ENCODE measurements at places on chromosomes 5 and 9. TPM values are rescaled to one million over a fixed set of nuclear protein-coding genes. Genes with fewer than 3 reads are reported as not detected.

DNA sequence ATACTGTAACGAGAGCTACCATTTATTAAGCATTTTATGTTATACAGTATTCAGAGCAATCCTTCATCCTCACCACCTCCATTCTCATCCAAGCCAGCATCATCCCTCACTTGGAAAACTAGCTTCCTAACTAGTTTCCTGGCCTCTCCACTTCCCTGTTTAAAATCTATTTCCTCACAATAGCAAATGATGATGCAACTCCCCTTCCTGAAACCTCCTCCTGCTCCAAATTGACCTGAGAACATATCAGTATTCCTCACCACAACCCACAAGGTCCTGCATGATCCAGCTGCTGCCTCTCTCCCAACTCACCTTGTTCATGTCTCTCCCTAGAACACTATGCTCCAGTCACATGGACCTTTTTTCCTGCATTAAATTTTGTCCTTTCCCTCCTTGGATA, 4.3 kb upstream of the SLC36A2 start:
- no peak for DNase-seq
- no peaks in the 10 kb centered on the region for H3K4me1 ChIP-seq
- H3K27ac ChIP-seq, result no peak overlapping the region
- no peaks in the 10 kb centered on the region for H3K27me3 ChIP-seq
- H3K36me3 ChIP-seq, result no peaks in the 10 kb centered on the region
- H3K4me3 ChIP-seq, result no peak overlapping the region

DNA sequence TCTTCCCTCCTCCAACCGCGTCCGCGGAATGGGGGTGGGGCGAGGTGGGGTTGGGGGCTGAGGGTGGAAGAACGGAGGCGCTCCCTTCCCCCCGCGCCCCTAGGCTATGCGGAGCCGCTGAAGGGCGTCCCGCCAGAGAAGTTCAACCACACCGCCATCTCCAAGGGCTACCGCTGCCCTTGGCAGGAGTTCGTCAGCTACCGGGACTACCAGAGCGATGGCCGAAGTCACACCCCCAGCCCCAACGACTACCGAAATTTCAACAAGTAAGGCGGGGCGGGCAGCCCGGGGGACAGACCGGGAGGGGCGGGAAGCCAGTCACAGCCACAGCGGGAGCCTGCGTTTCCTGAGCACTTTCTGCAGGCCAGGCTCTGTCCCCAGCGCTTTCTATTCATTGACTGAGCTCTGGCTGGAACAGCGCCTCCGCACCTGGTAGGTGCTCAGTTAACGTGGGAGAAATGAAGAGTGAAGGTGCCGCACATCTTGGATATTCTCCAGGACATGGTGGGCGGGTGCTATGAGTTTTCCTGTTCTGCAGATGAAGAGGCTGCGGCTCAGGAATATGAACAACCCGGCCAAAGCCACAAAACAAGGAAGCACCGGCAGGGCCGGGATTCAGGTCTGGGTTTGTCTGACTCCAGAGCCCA, 11.3 kb downstream of the MYOZ3 start:
- DNase-seq, result peak; percentile 55
- no peaks in the 10 kb centered on the region for H3K36me3 ChIP-seq
- no peaks in the 10 kb centered on the region for H3K4me1 ChIP-seq
- peak overlapping the region; percentile 43 for H3K4me3 ChIP-seq
- H3K27me3 ChIP-seq, result no peaks in the 10 kb centered on the region

GRCh38 chr9:7376833-7377232, 422.7 kb downstream of the DMAC1 start:
- no peaks in the 10 kb centered on the region for H3K27me3 ChIP-seq
- no peak overlapping the region for H3K27ac ChIP-seq
- H3K4me3 ChIP-seq, result no peak overlapping the region
- H3K36me3 ChIP-seq, result no peaks in the 10 kb centered on the region
- no peak for DNase-seq

DNA sequence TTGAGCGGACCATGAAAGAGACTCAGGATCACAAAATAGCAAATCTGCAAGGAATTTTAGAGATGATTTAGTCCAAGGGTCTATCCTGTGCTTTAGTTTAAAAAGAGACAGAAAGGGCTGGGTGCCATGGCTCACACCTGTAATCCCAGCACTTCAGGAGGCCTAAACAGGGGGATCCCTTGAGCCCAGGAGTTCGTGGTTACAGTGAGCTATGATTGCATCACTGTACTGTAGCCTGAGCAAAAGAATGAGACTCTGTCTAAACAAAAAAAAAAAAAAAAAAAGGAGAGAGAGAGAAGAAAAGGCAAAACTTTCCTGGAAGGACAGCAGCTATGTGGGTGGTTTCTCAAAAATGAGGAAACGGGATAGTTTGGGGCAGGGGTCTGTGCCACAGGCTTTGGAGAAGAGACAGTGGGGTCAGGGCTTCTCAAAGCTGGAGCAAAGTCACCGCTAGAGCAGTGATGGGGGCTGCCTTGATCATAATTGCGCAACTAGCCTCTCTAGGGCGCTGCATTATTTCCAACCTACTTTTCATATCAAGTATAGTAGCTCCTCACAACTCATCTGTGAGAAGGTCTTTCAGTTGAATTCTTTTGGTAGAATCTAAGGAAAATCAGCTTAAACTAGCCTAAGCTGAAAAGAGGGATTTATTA, 8.5 kb upstream of the ANKH start:
- H3K4me3 ChIP-seq, result no peak overlapping the region
- no peaks in the 10 kb centered on the region for H3K4me1 ChIP-seq
- DNase-seq, result no peak
- H3K27me3 ChIP-seq, result no peaks in the 10 kb centered on the region
- no peaks in the 10 kb centered on the region for H3K36me3 ChIP-seq
- no peak overlapping the region for H3K27ac ChIP-seq

GRCh38 chr9:79264041-79264440, 307.7 kb upstream of the TLE4 start:
- H3K4me1 ChIP-seq, result no peaks in the 10 kb centered on the region
- H3K27ac ChIP-seq, result no peak overlapping the region
- DNase-seq, result peak; percentile 31
- no peaks in the 10 kb centered on the region for H3K36me3 ChIP-seq

- H3K36me3 ChIP-seq, result no peaks in the 10 kb centered on the region
- no peak overlapping the region for H3K27ac ChIP-seq
- H3K4me3 ChIP-seq, result no peak overlapping the region
- H3K27me3 ChIP-seq, result no peaks in the 10 kb centered on the region
- no peaks in the 10 kb centered on the region for H3K4me1 ChIP-seq
- DNase-seq, result no peak
These were observed 125.1 kb downstream of the NPR3 start for GRCh38 chr5:32836176-32836575.

Gene SOX30
- not detected for total RNA-seq

- no peaks in the 10 kb centered on the region for H3K4me1 ChIP-seq
- H3K27me3 ChIP-seq, result peaks cover 8% of the 10 kb centered on the region
- H3K27ac ChIP-seq, result no peak overlapping the region
- no peaks in the 10 kb centered on the region for H3K36me3 ChIP-seq
- no peak overlapping the region for H3K4me3 ChIP-seq
- no peak for DNase-seq
These were observed 2.4 kb downstream of the MAP1B start for GRCh38 chr5:72109625-72110024.

DNA sequence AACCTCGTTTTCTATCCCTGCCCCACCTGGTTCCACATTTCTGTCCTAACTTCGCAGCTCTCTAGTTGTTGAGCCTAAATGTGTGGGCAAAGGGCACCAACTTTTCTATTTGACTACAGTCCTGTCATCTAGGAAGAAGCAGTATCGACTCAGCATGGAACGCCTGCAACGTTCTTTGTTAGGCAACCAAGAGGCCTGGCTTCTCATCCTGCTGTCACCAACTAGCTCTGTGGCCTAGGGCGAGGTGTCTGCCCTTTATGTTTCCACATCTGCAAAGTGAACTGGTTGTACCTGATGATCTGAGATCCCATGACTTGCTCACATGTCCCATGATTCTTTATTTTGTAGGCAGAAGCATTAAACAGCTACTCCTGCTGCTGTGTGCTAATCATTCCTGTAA, 248.9 kb downstream of the ADAMTSL1 start:
- no peak overlapping the region for H3K27ac ChIP-seq
- no peaks in the 10 kb centered on the region for H3K4me1 ChIP-seq
- no peaks in the 10 kb centered on the region for H3K36me3 ChIP-seq
- no peak for DNase-seq
- H3K27me3 ChIP-seq, result no peaks in the 10 kb centered on the region

Gene FRMD3
- total RNA-seq, result 0.28 TPM

Data from right lobe of liver (tissue), 6 donors.